ENCODE measurements at places on chromosomes 3 and 15.

DNA sequence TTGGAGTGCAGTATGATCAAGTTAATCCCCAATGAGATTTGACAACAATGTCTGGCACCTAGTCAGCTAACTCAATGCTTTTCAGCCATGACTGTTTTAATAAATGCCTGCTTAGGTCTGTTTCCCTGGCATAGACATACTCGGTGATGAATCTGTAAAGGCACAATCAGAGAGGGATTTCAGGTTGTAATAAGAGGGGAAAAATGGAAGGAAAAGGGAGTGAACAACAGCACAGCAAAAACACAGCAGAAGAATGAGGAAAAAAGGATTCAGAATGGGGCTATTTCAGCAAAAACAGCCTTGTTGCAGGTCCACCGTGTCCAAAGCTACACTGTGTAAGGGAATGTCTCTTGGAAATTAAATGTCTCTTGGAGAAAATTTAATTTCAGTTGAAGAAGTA, 19.3 kb upstream of the CHD2 start:
- DNase-seq, result no peak

DNA sequence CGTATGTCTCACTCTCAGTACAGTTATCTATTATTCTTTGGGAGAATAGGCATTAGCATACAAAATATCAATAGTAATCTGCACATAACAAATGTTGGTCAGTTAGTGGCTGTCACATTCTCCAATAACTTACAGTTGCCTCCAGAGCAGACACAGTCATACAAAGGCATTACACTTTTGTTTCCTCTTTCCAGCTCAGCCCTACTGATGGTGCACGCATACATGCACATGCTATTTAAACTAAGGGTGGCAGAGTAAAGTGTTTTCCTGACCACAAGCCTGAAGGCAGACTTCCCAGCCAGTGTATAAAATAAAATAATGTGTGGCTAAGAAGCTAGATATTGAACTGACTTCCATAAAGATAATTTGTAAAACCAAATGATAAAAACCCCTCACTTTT, 47.6 kb downstream of the PHLDB2 start:
- no peak for DNase-seq

DNA sequence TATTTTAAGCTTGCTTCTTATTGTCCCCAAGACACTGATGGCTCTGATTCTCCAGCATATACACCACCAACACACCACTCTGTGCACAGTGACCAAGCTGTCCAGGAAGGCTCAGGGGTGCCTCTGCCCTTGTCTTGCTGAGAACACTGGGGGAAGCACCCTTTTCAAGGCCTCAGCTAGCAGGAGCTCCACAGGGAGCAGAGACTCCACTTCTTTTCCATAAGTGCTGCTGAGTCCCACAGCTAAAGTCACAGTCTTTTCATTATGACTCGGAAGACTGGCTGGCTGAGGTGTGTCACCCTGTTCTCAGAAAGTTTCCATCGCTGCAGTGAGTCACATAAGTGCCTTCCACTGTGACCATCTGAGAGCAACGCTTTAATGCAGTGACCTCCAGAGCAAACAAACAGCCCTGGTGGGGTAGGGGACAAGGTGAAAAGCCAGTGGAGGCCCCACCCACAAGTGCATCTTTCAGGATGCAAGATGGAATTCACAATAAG, 226.9 kb upstream of the CHRNA7 start:
- DNase-seq, result no peak

DNA sequence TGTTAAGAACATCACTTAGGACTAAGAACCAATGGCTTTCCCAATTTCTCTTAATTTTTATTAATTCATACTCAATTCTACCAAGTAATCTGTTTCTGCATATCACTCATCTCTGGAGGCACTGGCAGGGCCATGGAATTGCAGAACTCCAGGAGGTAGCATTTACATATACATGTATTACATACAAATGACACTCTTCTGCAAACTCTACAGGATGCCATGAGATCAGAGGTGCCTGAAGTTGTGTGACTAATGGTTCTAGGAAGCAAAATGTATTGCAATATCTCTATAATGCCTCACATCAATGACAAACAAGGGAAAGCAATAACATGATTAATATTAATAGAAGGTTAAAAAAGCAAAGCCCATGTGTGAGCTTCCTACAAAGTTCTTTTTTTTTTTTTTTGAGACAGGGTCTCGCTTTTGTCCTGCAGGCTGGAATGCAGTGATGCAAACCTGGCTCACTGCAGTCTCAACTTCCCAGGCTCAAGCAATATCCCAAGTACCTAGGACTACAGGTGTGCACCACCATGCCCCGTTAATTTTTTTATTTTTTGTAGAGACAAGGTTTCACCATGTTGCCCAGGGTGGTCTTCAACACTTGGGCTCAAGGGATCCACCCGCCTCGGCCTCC, 33.0 kb downstream of the DENND6A start:
- DNase-seq, result no peak

- DNase-seq, result no peak
These were observed 177.5 kb upstream of the ICE2 start for GRCh38 chr15:60656481-60656880.

- no peak for DNase-seq
These were observed 165.2 kb upstream of the PDZRN3 start for GRCh38 chr3:73789825-73790444.

DNA sequence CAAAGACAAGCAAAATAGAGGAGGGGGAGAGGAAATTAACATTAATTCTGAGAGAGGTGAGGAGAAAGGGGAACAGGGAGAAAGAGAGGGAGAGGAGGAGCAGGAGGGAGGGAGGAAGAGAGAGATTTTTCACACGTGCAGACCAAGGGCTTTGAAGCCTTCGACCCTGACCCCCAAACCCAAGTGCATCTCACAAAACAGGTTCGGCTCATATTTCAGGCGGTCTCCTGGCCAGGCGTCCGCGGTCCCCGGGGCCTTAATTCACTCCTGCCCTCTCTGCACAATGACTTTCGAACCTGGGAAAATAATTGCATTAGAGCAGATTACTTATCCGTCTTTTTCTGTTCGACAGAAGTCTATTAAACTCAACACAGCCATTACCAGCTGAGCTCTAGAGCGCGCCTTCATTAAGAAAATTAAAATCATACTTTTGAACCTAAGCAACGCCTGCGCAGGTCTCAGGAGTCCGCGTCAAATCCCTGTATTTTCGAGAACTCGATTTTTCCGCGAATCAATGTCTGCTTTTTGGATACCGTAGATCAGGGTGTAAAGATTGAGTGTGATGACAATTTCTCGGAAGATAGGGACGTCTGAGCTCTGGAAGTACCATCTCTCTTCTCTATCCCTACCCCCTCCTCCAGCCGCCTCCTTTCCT, 220.7 kb downstream of the MEIS2 start:
- DNase-seq, result no peak

GRCh38 chr3:27089068-27089467, 280.1 kb downstream of the NEK10 start:
- no peak for DNase-seq

- no peak for DNase-seq
These were observed 141.0 kb upstream of the MYRIP start for GRCh38 chr3:39668420-39668819.

- DNase-seq, result no peak
These were observed 20.8 kb downstream of the GRAMD2A start for GRCh38 chr15:72176743-72177142.

DNA sequence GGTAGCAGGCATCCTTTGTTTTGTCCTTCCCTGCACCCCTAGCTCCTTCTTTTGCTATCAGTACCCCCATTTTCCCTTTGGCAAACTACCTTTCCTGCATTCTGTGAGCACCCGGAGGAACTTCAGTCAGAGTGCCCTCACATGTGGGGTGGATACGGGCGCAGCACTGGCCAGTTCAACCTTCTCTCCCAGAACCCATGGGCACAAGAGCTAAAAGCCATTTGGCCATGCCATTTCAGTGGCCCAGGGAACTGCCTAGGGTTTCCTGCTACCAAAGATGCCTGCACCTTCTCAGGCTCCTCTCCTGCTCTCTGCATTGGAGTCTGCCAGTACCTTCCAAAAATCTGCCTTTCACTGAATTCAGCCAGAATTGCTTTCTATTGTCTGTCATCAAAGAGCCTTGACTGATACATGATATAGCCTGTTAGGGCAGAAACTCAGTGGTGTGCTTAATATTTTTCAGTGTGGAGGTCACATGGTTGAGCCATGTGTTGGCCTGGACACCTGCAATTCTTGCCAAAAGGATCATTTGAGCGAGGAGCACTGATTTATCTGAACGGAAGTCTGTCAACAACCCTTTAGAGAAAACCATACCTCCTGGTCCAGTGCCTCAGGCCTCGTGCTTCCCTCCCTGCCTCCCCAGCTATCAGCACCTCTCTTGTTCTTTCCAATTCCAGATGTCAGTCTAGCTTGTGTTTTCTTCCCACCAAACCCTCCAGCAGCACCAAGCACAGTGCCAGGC, 27.0 kb upstream of the HHATL start:
- DNase-seq, result no peak

All from hypothalamus (tissue), 51 donors.